Activated effector memory CD4-positive, alpha-beta T cell treated with anti-CD3 and anti-CD28 coated beads, Interleukin-2, amount 50 U/mL, for 16 hours (primary cell): ENCODE measurements at places on chromosomes 1 and 21.

GRCh38 chr1:178174539-178174938, 80.6 kb downstream of the RASAL2 start:
- no peak for DNase-seq

DNA sequence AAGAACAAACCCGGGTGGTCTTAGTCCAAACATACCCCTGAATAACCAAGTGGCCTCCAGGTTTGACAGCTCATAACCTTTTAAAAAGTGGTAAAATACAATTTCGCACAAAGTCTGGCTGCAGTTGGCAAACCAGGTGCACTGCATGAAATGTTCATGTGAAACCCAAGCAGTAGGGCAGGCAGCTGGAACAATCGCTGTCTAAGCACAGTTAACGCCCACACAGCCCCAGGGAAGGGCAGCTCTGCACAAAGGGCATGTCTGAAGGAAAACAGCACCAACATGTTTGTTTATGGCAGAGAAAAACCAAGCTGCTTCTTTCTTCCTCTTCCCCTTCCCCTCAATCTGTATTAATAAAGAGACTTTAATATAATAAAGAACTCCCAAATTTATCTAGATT, 49.5 kb downstream of the KIAA1614 start:
- no peak for DNase-seq

DNA sequence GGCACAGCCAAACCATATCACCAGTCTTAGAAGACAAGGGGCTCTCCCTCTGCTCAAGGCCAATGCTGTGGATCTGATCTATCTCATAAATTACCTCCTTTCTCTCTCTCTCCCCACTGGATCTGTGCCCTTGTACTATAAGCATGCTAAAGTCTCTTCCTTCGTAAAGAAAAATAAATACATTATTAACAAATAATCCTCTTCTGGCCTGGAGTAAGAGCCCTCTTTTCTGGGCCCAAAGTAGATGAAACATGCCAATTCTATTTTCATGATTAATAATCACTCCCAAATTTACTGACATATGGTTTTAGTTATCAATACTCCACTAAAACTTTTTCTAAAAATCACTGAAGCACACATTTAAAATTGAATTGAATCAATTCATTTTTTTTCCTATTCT, 889.7 kb downstream of the ADGRL2 start:
- no peak for DNase-seq

GRCh38 chr1:181119093-181119989, 30.8 kb downstream of the IER5 start:
- no peak for DNase-seq

DNA sequence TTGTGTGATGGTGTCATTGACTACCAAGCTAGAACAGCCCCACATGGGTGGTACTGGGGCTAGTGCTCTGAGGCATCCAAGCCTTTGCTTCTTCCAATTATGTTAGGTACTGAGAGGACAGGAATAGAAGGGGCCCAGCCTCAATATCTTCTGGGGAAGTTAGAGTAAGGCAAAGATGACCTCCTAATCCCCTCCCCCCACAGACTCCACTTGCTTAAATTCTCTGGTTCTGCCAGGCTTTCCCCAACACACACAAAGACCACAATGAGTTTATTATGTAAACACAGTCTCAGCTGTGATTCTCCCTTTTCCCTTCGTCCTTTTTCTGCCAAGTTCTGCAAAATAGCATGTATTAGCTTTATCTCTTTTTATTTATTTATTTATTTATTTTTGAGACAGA, 3.1 kb upstream of the TACSTD2 start:
- no peak for DNase-seq

DNA sequence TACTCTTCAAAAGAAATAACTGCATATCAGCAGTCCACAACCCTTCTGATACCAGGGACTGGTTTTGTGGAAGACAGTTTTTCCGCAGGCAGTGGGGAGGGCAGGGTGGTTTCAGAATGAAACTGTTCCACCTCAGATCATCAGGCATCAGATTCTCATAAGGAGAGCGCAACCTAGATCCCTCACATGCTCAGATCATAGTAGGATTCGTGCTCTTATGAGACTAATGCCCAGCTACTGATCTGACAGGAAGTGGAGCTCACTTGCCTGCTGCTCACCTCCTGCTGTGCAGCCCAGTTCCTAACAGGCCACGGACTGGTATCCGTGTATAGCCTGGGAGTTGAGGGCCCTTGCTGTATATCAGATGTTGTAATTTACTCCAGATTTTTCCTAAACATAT, 11.5 kb downstream of the RO60 start:
- DNase-seq: no peak
